RWPE1 (cell line): ENCODE measurements at places on chromosomes 5 and 9.

DNA sequence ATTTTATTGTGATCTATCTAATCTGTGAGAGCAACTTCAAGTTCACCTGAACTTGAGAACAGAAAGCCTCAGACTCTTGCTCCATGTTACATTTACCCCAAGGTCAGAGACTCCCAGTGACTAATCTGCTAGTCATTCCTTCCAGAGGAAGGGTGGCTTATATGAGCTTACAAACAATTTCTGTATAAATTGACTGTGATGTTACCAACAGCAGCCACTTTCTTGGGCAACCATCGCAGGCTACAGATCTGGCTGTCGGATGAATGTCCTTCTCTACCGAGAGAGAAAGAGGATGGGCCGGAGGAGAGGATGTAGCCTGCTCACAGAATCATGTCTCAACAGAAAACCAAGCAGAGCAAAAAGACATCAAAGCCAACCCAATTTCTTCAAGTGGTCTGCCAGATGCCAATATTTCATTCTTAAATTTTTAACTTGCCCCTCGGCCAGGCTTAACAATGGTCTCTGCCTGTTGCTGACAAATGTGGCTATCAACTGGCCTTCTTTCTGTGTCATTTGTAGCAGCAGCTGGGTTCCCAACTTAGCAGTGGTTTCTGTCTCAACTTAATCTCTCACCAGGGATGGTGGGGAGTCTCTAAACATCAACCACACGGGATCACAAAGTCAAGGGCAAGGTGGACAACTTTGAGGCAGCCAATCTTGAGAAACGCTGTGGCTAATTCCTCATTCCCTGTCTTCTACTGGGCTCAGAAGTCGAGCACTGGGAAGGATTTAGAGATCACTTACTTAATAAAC lies 81.3 kb downstream of the RAPGEF1 start:
- peak; percentile 97 for DNase-seq

DNA sequence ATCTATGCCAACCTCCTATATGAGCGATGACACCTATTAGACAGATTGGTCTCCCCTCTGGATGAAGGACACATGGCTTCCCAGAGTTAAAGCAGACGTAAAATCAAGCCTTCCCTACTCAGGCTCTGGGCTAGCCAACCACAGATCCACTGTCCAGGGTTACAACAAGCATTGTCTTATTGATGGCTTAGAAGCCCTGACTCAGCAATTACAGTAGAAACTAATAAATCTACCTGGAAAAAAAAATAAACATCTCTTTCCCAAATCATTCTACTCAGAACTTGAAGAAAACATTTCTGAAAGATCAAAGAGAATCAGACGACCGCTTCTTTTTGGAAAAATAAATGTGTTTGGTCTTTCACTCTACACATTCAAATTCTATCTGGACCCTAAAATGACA lies 189.3 kb downstream of the GLIS3 start:
- DNase-seq, result no peak

GRCh38 chr5:158807946-158808345 lies 291.8 kb downstream of the EBF1 start:
- no peak for DNase-seq

- no peak for DNase-seq
These were observed 35.4 kb upstream of the ERCC6L2 start for GRCh38 chr9:95840074-95840473.

GRCh38 chr9:136881691-136882108 lies 4.6 kb upstream of the TRAF2 start:
- no peak for DNase-seq

GRCh38 chr5:109450129-109450877 lies 40.5 kb upstream of the PJA2 start:
- no peak for DNase-seq

GRCh38 chr5:93107805-93108520 lies 473.1 kb downstream of the NR2F1-AS1 start:
- DNase-seq, result no peak

- no peak for DNase-seq
These were observed 40.3 kb upstream of the ANKRD55 start for GRCh38 chr5:56273376-56273955.

DNA sequence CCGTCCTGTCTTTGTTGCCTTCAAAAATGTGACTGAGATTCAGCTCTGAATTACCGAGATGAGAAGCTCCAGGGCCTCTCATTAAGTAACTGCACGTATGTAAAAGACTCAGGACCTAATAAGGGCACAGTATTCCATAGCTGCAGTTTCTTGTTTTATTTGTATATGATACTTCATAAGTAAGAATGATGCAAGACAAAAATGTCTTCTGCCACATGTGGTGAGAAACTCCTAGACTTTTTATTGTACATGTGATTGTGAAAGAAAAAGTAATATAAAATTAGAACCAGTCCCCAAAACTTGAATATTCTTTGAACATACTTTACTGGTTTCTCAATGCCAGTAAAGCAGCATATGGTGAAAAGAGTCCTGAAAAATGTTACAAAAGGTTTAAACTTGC lies 110.1 kb upstream of the OTULINL start:
- no peak for DNase-seq

DNA sequence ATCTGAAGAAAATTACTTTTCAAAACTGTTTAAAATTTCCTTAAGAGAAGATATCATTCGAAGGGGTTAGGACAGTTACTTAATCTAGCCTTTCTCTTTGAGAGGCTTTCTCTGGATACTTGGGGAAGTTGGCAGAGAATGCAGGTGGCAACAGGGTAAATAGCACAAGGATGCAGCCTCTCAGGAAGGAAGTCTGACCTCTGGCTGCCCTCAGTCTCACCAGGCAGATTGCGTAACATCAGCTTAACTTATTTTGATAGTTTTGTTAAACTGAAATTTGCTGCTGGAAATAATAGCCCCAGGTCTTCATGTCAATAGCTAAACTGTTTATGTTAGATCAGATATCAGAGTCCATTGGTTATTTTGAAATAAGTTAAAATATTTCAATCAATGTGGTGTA lies 20.4 kb downstream of the CCDC192 start:
- DNase-seq, result peak; percentile 44

GRCh38 chr9:136539427-136540421 lies 6.1 kb downstream of the NOTCH1 start:
- peak; percentile 78 for DNase-seq

DNA sequence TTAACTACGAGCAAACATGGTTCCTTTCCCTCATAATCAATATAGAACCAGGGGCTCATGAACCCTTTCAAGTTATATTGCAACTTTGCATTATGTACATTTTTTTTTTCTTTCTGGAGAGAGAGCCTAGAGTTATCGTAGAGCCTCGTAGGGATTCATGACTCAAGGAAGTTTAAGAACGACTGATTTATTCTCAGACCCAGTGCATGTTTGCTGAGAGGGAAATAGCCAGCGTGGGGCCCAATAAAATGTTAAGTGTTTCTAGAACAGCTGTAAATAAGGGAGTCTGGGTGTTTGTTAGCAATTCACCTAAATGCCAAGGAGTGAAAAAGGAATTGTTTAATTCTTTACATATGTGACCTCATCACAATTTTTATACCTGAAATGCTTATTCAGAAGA lies 119.0 kb upstream of the KLF9 start:
- DNase-seq, result no peak

DNA sequence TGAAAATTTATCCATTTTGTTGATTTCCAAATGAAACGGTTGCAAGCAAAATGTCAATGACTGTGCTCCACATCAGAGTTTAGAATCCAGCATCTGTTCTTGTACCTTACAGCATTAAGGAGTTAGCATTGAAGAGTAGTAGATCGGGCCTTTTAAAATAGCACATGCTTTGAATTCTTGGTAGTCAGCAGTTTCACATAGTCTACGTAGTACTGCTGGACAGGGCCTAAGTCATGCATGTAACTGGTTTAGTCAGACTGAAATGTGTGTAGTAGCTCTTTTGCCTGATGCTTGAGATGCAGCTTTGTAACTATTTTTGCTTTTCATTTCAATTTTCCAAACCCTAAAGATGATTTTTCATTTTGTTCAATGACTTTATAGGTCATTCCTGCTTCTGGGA lies 19.8 kb downstream of the LECT2 start:
- no peak for DNase-seq

GRCh38 chr9:98903961-98904411 lies 39.7 kb upstream of the COL15A1 start:
- DNase-seq, result no peak

DNA sequence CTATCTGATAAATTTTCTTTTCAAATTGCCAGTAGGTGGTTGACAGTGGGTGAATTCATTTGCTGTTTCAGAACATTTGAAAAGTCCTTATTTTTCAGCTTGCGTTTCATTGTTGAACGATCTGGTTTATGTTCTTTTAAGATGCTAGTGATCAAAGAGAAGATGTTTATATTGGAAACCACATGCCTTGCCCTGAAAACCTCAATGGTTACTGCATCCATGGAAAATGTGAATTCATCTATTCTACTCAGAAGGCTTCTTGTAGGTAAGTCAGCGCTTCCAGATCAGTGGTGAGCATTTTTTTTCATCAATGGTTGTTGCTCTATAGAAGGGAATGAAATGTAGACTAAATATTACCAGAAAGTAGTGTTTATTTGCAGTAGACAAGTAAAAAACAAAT lies 16.6 kb upstream of the CAVIN4 start:
- no peak for DNase-seq

DNA sequence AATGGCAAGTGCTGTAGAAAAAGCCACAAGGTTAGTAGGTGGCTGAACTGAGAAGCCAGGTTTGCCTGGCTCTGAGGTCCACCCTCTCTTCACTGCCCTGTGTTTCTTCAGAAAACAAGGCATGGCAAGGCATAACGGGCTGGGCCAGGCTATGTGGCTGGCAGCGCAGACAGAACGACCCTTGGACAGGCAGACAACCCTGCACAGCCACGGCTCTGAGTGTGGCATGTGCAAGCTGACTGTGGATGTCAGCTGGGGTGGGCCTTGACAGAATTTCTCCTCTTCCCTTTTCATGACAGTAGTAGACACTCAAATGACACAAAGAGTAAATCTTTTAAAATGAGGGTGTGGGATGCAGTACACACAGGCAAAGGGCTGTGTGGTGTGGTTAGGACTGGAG lies 81.7 kb downstream of the MACROH2A1 start:
- DNase-seq, result no peak

DNA sequence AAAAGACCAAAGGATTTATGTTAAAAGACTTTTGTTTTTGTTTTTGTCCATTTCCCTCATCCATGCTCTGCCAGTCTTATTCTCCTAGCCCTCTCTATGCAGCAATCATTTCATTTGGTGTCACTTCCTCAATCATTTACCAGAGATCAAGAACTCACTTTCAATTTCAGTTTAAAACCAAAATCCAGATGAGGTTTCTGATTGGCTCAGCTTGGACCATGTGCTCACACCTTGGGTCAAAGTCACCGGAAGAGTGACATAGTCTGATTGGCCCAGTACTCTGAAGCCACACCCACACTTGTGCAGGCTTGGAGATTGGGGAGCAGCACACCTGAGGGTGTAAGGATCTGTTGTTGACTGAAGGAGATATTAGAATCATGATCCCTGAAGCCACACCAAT lies 79.6 kb downstream of the TLR4 start:
- DNase-seq, result no peak

DNA sequence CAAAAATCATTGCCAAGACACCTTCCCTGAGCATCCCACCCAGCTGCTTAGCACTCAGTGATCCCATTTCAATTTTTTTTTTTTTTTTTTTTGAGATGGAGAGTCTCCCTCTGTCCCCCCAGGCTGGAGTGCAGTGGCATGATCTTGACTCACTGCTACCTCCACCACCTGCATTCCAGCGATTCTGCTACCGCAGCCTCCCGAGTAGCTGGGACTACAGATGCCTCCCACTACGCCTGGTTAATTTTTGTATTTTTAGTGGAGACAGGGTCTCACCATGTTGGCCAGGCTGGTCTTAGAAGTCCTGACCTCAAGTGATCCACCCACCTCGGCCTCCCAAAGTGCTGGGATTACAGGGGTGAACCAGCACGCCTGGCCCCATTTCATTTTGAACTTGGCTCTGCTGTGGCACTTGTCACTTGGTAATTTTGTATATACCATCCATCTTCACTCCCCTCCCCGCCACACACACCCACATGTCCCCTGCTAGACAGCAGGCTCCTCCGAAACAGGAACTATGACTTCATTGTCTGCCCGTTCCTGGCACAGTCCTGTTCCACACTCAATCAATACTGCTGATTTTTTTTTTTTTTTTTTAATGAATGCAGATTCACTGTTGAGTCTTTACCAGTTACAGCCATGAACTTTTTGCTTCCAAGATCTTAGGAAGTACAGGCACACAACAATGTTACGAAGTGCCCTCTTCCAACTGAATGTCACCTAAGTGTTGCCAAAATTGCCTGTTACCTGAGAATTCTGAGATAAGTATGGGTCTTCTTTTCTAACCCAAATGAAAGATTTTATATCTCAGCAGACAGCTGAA lies 17.3 kb upstream of the ZBTB34 start:
- DNase-seq, result no peak

DNA sequence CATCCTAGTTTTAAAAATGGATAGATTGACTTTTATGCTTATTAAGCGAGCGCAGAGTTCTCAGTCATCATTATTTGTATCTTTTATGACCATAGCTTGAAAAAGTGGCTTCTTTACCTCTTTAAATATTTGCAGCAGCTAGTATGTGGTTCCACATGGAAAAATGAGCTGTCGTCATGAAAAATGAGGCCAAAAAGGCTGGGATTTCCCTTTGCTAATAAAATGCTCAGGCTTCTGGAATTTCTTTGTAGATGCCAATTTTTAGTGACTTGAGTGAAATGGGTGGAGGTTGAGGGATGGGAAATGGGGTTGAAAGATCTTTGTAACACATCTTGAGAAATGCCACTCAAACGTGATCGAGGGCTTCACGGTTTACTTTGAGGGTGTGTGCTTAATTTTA lies 35.2 kb downstream of the RAI14 start:
- no peak for DNase-seq

DNA sequence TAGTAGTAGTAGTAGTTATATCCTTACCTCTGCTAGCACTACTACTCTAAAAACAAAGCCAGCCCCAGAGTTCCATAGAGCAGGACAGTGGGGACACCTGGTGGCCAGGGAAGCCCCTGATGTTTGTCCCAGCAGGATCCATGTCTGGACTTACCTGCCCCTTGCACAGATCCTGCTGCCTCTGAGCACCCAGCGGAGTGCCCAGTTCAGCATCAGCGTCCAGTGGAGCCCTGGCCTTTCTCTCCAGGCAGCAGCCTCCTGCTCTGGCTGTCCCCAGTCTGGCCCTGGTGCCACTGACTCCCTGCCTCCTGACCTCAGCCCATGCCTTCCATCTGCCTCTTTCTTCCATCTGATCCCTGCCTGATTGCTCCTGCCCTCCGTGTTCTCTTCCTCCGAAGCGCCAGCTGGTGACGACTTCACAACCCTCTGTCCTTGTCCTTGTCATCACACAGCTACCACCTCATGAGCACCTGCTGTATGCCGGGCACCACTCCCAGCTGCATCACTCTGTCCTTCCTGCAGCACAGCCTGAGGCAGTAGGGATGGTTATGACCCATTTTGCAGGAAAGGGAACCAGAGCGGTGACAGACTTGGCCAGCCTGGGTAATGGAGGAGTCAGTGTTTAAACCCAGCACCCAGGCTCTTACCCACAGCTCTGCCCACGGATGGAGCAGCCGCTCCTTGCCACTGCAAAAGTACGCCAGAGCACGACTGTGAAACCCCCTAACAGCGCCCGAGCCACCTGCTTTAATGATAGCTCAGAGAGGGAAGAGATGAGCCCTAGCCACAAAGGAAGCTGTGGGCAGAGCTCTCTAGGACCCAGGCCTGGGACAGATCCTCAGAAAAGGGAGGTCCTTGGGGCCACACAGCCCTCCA lies 11.5 kb downstream of the SARDH start:
- peak; percentile 78 for DNase-seq

GRCh38 chr5:40043916-40044315 lies 619.1 kb upstream of the DAB2 start:
- no peak for DNase-seq
